NB4 (cell line): ENCODE measurements at places on chromosomes 7 and 10.

DNA sequence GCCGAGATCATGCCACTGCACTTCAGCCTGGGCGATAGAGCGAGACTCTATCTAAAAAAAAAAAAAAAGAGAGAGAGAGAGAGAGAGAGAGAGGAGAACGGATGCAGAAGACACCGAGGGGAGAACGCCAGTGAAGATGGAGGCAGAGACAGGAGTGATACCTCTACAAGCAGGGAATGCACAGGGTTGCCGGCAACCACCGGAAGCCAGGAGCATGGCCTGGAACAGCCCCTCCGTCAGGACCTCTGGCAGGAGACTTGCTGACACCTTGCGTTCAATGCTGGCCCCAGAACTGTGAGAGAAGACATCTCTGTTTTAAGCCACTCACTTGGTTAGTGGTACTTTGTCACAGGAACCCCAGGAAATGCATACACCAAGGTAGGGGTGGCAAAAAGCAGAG is 38.1 kb upstream of the DUSP5 start:
- no peak for DNase-seq

DNA sequence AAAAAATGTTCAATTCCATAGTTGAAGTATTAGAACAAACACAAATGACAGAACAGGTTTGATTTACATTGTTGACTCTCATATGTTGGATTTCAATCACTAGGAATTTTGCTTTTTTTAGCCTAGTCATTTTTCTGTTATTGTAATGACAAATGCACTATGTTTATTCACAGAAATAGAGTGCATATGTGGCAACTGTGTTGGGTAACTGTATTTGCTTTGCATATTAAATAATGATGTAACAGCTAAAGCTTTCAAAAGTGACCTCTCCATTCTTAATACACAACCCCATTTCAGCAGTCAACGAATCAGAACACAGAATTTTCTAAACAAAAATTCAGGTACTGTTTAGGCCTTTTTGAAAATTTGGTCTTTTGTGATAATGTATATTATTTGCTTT is 54.0 kb upstream of the SLC26A5 start:
- no peak for DNase-seq

- DNase-seq, result no peak
Observed at GRCh38 chr10:127849921-127850320, 42.8 kb downstream of the CLRN3 start.

DNA sequence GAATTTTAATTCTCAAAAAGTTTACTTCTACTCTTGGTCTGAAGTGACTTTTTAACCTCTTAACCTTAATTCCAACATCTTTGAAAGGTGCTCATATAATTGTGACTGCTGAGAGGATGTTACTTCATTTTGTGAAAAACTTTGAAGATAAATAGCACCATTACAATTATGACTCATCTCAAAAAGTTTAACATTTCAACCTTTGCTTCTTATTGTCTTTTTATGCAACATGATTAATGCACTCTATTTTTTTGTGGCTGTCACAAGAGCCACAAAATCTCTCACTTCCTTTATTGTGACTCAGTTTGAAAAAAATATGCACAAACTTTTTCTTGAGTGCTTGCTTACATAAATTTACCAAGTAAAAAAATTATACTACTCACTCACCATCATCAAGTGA is 383.1 kb downstream of the LRRTM3 start:
- no peak for DNase-seq

DNA sequence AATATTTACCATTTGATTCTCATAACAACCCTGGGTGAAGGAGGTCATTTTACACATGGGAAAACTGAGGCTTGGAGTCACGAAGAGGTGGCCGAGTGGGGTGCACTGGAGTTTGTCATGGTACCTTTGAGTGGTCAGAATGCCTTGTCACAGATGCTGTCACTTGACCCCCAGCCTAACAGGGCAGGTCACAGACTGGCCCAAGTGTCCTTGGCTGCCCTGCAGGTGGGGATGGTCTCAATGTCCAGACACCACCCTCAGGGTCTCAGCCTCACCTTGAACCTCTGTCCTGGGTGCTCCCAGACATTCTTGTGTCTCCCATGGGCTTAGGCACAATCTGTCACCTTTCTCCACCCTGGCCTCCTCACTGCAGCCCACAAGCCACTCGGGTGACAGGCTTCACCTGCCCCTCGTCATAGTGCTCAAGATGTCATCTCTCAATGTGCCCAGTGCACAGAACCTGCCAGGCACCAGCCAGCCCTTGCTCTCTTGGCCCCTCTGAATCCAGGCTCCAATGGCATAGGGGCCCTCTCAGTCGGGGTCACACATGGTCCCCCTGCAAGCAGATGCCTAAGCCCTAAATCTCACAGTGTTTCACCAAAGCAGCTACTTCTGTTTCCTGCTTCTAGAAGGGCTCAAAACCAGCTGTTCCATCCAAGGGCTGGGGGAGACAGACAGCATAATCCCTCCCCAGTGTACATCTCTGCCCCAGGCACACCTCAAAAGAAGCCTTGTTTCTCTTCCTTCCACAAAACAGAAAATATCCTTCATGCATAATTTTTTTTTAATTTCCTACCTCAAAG is 76.8 kb upstream of the NANOS1 start:
- DNase-seq, result no peak

DNA sequence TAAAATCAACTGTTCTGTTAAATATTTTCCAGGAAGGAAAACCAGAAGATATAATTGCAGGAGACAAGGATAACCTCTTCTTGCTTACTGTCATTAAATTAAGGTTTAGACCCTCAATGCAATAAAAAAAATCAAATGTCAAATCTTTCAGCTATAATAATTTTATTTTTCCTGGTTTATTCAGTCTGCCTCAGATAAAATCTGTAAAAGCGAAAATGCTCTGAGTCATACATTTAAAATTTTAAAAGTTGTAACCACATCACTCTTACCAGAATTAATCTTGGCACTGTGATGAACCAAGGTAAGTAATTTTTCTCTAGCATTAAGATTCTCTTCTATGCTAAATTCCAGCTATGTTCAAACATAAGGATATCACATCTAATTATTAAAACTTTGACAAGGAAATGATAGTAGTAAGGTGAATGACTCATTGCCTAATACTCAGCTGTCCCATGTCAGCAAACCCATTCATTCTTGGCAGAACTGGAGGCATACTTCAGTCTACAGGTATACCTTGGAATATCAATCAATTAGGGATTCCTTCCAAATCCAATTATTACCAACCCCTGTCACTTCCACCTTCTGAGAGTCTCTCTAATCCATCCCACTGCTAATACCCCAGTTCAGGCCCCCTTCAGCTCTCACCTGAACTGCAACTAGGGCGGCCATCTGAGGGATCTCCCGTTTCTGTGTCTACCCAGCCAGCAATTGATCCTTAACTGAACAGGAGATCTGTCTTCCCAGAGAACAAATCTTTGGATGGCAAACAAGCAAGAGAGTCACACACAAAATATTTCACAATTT is 434.1 kb downstream of the GRM8 start:
- DNase-seq, result no peak

- no peak for DNase-seq
Observed at GRCh38 chr7:84247591-84247990, 53.0 kb upstream of the SEMA3A start.

- no peak for DNase-seq
Observed at GRCh38 chr7:1046722-1047679, 2.7 kb downstream of the GPR146 start.

- no peak for DNase-seq
Observed at GRCh38 chr10:68330852-68331454, 911 bp upstream of the HNRNPH3 start.

GRCh38 chr7:23055582-23056178 is 41.8 kb upstream of the HYCC1 start:
- peak; percentile 83 for DNase-seq

DNA sequence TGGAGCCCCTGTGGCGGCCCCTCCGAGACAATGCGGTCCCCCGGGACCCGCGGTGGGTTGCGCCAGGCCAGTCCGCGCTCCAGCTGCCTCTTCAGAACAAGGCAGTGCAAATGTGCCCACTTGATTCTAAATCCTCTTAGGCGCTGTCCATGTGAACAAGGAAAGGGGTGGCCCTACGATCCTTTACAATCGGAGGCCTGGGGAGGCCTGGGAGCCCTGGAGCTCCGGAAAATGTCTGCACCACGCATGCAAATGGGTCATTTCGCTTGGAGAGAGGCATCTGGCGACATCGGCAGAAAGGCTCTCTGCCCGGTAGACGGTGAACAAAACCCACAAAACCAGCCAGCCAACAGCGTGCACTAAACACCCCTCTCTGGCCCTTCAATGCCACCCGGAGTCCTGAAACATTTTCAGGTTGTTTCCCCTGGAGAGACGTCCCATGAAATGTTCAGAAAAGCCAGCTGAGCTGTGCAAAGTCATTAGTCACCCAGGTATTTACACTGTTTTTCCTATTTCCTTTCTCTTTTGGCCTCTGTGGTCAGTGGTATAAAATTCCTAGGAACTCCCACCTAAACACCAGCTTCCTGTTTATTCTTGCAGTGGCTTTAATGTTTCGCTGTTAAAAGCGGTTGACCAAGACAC is 102.8 kb upstream of the ZNF438 start:
- peak; percentile 81 for DNase-seq

- DNase-seq, result peak; percentile 90
Observed at GRCh38 chr10:63236113-63236935, 103.2 kb downstream of the NRBF2 start.

GRCh38 chr7:26479581-26479980 is 187.9 kb downstream of the SNX10 start:
- no peak for DNase-seq

DNA sequence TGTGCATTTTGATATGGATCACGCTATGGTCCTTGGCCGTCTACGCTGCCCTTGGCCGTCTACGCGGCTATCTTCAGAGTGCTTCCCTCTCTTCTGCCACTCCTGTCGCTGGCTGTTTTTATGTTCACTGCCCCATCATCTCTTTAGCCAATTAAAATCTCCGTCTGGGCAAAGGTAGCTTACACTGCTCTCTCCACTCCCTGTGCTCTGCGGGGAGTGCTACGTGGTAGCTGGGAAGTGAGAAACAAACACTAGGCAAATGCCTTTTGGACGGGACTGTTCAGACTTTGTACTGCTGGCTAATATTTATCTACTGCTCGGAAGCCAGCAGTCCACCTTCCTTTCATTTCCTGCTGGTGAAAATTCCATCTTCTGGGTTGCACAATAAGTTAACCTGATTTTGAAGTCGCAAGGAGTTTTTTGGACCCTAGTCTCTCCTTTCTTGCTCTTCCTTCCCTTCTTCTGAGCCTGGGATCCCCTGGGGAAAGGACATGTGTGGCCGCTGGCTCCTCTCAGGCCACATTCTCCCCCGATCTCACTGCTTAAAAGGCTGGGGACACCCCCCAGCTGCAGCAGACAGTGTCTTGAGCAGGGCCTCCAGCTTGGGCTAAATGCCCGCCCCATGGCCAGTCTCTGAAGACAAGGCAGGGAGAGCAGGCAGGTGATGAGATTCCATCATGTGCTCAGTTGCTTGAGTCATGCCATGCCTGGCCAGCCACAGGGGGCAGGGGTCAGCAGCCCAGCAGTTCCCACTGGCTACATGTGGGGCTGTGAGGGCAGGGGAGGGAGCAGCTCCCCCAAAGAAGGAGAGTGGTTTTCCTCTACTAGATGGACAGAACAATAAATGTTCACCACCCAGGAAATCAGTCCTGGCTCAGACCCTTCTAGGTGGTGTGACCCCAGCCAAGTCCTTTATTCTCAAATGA is 25.5 kb upstream of the RBM33 start:
- DNase-seq, result no peak

DNA sequence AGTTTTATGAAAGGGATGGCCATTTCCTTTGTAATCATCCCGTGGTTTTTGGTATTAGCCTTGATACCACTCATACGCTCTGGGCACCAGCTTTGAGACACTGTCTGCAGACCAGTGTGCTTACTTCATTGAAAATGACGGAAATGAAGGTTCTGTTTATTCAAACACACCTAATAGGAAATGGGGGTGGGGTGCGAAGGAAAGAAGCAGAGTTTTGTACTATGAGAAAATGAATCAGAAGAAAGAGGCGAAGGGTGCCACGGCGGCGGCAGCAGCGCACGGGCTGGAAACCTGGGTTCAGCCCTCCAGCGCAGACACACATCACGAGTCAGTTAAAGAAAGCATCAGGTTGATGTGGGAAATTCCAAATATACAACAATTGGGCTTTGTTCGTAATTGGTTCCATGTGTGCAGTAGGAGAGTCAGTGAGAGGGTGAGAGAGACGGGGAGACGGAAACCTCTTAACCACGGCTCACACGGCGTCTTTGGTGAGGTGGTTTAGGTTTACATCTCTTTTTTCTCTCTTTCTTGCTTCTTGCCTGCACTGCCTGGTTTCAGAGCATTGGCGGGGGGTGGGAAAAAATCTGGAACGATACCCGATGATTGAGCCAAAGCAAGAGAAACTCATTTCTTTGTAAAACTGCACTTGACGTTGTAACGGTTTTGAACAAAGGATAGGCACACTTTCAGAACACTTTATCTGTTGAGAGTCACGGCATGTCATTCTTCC is 321.2 kb downstream of the FRMD4A start:
- DNase-seq, result no peak

- DNase-seq, result no peak
Observed at GRCh38 chr7:154837087-154837486, 165.8 kb downstream of the PAXIP1 start.

DNA sequence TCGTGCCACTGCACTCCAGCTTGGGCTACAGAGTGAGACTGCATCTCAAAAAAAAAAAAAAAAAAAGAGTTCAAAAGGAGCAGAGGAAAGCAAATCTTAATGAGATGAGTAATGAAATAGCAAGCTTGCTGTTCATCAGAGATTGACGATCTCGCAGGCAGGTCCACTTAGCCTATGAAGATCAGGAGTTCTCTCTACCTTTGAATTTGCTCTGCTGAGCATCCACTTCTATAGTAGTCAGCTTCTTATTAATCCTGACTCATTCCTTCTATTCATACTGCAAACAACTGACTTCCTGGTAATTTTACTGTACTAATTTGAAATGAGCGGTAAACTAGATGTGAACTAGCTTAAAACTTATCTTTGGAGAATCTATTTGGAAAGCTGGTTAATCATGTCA is 1014.6 kb downstream of the GATA3 start:
- no peak for DNase-seq
